ENCODE measurements at places on chromosomes 7 and 10.

DNA sequence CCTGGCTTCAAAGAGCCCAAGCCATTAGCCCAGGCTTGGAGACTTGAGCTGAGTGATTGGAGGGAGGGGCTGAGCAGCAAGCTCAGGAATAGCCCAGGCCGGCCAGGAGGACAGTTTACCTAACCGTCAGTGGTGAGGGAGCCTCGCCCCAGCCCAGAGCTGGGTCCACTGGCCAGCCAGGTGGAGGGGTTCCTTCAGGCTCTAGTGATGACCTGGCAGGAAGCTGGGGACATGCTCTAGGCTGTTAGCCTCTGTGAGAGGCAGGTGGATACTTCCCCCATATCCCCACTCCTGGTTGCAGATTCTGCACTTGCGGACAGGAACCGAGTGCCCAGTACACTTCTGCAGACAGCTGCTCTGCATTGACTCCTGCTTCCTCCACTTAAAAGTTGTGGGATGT lies 61.2 kb upstream of the ANTXRL start:
- no peak for DNase-seq

GRCh38 chr10:80289451-80290287 lies at the start of gene MAT1A:
TSS of gene MAT1A (minus strand) at chr10:80289658. CDS start at chr10:80289423, 235 bp downstream.
- DNase-seq = no peak

- no peak for DNase-seq
These were observed 25.2 kb downstream of the TMEM120A start for GRCh38 chr7:75969182-75969581.

GRCh38 chr7:129169171-129169671 lies 19.2 kb upstream of the SMO start:
- no peak for DNase-seq

- DNase-seq = no peak
These were observed 42.2 kb upstream of the ADAM12 start for GRCh38 chr10:126430512-126430911.

DNA sequence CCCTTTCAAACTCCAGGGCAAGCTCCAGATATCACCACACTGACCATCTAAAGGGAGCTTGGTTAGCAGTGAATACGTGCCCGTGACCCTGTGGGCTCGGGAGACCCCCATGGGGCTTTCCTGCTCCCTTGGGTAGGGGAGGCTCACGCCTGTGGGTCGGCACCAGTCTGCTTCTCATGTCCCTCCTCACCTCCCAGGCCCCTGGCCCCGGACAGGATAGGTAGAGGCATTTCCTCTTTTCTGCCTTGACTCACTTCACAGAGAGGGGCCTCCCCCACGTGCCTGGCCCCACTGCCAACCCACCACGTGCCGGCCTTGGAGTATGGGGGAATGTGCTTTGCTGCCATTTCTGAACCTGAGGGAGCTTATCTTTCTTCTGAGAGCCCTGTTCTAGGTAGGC lies 131.3 kb upstream of the FAM20C start:
- DNase-seq = no peak

GRCh38 chr10:128316925-128317324 lies 190.7 kb upstream of the MKI67 start:
- no peak for DNase-seq

DNA sequence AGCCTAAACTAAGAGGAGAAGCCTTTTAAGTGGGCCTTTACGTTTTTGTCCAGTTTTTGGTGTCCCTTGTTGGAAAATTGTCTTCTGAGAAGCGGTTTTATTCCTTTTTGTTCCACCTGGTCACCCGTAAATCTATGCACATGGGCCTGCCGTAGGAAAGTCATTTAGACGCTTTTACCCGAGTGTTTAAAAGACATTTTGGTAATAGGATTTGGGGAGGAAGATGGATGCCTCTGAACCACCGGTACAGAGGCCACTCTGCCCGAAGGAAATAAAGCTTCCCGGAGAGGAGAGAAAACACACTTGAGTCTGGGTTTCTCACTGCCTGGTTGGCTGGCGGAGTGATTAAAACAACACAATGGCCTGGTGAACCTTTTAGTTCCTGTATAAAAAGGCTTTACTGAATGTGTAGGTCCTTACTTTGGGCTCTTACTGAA lies 760 bp downstream of the THNSL1 start:
- no peak for DNase-seq

GRCh38 chr7:50649259-50649885 lies 84.2 kb upstream of the DDC start:
- DNase-seq = no peak

DNA sequence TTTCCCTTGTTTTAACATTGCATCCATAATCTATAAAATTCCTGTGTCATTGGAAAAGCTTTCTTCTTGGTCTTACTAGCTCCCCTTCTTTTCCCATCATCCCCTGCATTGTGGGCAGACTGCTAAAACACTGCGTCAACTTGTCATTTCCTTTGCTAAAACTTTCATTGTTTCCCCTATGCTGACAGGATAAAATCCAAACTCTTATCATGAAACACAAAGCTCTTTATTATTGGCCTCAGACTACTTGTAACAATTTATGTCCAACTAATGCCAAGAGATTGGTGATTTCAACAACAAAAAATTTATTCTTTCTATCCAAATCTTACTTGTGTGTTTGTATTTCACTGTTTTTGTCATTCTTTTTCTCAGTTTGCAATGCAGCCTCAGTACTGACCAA lies 339.1 kb downstream of the HGF start:
- DNase-seq = no peak

- DNase-seq = no peak
These were observed 21.5 kb downstream of the ZMIZ1 start for GRCh38 chr10:79090134-79090803.

GRCh38 chr10:130463104-130463875 lies 327.1 kb downstream of the GLRX3 start:
- DNase-seq = no peak

- DNase-seq = no peak
These were observed 6.0 kb downstream of the PARD3 start for GRCh38 chr10:34808801-34809745.

DNA sequence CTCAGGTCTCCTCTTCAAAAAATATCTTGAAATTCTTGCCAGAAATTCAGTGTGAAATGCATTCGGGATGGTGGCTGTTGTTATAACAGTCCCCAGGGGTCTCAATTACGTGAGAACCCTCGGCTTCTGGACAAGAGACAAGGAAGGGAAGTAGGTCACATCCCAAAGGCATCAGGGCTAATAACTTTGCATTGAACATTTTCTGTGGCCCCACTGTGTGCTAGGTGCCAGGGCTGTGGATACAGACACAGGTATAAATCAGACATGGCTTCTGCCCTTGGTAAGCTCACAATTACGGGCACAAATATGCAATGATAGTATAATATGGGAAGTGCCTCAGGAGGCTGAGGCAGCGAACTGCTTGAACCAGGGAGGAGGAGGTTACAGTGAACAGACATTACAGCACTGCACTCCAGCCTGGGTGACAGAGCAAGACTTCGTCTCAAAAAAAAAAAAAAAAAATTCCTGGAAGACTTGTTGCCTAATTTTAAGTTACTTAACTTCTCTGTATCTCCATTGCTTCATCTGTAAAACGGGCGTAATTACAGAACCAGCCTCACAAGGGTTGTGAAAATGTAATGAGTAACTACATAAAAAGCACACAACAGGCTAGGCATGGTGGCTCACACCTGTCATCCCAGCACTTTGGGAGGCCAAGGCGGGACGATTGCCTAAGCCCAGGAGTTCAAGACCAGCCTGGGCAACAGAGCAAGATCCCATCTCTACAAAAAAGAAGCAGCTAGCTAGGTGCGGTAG lies 2.5 kb upstream of the RHBDD2 start:
- no peak for DNase-seq

- DNase-seq = no peak
These were observed 59.0 kb downstream of the SYPL1 start for GRCh38 chr7:106053109-106053508.

- DNase-seq = no peak
These were observed 7.4 kb upstream of the UCMA start for GRCh38 chr10:13241613-13242012.

- no peak for DNase-seq
These were observed 32.0 kb downstream of the ZMIZ1 start for GRCh38 chr10:79100771-79101170.

DNA sequence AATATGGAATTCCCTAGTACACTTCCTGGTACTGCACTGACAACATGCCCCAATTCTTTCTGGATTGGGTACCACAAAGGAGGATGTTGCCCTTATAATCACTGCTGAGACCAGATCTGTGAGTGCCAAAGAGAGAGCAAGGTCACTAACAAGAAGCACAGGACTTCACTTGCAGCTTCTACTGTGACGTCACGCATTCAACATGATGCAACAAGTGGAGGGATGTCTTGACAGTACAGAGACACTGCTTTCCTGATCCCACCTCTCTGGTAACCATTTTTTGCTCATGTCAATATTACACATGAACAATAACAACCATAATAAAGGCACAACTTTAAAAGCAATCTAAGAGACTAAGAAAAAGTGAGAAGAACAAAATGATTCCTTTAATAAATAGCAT lies 414.1 kb upstream of the LRRN3 start:
- no peak for DNase-seq

DNA sequence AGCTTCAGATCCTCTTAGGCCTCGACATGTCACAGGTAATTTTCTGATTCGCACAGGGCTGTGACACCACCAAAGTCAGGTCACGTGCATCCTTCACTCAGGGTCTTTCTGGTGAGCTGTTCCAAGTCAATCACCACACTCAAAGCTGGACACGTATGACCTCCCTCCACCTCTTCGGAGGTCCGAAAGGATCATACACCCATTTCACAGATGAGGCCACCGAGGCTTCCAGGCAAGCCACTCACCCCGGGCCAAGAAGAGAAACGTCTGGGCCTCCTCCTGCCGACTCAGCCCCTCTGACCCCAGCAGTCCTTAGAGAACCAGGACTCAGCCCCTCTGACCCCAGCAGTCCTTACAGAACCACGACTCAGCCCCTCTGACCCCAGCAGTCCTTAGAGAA lies 74.6 kb downstream of the FOXL3 start:
- no peak for DNase-seq

- DNase-seq = no peak
These were observed 234.6 kb upstream of the MKI67 start for GRCh38 chr10:128360783-128361182.

DNA sequence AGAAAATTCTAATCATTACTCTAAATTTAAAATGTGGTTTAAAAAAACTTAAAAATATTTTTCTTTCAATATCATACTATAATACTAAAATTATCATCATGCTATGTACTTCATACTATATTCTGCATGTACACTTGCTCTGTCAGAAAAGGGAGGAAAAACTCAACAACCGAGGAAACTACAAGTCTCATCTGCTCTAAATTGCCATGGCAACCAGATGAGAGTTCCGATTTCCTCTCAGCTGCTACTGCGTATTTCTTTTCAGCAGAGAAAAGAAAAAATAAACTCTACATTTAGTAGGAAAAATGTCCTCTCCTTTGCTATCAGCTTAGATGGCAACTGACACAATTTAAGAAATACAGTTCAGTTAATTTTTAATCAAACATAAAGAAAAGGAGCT lies 178.9 kb downstream of the SRPK2 start:
- no peak for DNase-seq

All from NCI-H2081 treated with DMSO at 0.1 percent for 48 hours (cell line).